NCI-H2081 treated with DMSO at 0.1 percent for 48 hours (cell line): ENCODE measurements at places on chromosomes 4 and X.

- DNase-seq, result no peak
These were observed 519.1 kb downstream of the IQCM start for GRCh38 chr4:149296503-149296902.

- no peak for DNase-seq
These were observed 167.1 kb downstream of the RAPGEF2 start for GRCh38 chr4:159269956-159270355.

- DNase-seq, result no peak
These were observed 543.8 kb upstream of the DIAPH2 start for GRCh38 chrX:96140796-96141195.

DNA sequence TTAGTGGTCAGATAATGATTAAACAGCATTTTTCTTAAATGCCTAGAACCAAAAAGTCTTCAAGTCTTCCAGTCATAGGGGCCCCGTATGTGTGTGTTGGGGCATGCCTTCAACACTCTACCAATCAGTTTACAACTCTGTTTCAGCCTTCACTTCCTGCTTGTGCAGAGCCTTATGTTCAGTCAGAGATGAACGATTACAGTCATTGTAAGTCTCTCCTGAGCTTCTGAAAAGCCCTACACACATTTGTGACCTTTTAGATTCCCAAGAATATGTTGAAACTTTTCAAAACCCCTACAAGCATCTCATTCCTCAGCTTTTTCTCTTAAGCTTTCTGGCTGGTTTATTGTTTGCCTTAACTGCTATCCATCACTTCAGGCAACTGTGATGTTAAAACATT is 591.2 kb downstream of the ZNF674 start:
- DNase-seq, result no peak

DNA sequence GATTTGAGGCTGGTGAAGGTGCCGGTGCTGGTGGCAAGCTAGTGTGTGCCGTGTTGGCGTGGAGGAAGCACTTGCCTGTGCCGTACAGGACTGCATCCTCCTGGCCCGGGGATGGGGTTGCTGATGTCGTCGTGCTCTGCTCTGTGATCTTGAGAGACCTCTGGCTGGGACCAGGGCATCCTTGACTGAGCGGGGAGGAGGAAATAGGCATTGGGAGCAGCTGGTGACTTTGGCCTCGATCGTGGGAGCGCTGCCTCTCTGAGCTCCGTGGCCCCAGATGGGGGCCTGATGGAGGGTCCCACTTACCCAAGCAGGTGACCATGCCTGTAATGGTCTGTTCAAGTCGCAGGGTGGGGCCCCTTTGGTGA is 31.5 kb upstream of the CLCN4 start:
- no peak for DNase-seq

GRCh38 chr4:10437735-10438134 is 19.5 kb downstream of the ZNF518B start:
- DNase-seq, result no peak

DNA sequence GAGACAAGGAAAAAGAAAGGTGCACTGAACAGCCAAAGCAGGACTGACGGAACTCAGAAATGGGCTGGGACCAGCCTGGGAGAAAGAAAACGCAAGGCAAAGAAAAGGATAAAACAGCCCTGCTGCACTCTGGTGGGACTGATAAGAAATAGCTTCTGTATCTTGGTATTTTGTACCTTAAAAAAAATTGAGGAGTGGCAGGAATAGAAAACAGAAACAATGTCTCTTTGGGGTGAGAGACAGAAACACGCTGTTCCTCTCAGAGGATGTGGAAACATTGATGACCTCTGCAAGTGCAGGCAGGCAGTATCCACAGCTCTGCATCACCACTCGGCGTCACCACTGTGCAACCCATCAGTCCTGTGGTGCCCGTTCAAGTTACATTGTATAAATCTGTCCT is 152.5 kb upstream of the SPRY1 start:
- no peak for DNase-seq

DNA sequence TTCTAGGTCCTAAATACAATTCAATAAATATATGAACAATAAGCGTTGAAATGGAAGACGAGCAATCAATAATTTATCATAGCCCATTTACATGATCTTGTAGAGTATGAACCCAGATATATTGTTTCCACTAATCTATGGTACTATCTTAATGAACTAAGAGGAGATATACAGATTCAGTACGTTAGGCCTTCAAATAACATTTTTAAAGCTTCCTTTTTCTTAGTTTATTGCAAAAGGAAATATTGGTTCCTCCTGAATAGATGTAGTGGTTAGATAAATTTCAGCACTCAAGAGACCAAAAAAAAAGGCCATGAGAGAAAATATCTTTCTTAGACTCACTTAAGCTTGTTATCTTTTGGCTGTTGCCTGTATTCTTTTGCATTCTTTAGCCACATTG is 147.5 kb upstream of the PITX2 start:
- no peak for DNase-seq

GRCh38 chrX:99242001-99242400 is 1168.1 kb downstream of the PCDH19 start:
- DNase-seq, result no peak

DNA sequence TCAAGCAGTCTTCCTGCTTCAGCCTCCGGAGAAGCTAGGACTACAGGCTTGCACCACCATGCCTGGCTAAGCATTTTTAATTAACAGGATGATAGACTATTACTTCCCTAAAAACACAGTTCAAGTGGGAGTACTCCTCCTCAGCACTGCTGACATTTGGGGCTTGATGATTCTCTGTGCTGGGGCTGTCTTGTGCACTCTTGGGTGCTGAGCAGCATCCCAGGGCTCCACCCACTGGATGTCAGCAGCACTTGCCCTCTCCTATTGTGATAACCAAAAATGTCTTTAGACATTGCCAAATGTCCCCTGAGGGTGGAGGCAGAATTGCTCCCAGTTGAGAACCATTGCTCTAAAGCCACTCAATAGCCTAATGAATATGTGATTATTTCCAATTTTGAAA is 60.4 kb downstream of the CLCN4 start:
- no peak for DNase-seq

DNA sequence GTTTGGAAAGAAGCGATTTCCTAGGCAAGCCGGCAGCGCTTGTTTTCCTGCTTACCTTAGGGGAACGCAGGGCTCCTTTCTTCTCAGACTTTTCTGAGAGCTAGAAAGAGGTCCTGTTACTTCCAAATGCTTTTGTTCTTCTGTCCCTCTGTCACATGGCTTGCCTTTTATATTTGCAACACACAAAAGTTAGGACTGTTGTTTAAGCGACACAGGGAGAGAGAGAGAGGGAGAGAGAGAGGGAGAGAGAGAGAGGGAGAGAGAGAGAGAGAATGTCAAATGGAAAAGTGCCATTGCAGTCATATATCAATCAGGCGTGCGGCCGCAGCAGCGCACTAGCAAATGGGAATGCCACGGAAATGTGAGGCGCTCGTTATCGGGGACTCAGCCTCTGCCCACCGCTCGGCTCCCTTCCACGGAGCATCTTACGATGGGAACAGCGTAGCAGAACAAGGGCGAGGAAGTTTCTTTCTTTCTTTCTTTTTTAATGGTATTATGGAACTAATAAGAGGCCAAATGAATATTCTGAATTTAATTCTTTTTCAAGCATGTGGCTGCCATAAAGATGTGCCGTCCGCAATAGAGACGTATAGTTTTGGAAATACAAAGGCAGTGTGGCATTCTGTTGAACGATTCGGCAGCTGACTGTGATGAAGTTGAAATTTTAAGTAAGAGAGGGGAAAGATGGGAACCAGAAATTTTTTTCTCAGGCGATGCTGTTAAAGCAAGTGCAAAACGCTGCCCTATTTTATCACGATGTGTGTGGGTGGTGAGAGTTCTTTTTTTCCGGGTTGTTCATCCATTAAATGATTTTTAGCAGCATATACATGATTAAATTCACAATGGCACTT is at the start of gene NDP:
TSS of gene NDP (minus strand) at position 142 of the 851 bp plus-strand sequence. CDS start 14,745 bp downstream, outside the sequence.
- no peak for DNase-seq

- DNase-seq, result no peak
These were observed 2108.9 kb upstream of the TENM3 start for GRCh38 chr4:180134091-180134866.

- DNase-seq, result no peak
These were observed 5.9 kb downstream of the IRAK1 start for GRCh38 chrX:154013614-154014360.

DNA sequence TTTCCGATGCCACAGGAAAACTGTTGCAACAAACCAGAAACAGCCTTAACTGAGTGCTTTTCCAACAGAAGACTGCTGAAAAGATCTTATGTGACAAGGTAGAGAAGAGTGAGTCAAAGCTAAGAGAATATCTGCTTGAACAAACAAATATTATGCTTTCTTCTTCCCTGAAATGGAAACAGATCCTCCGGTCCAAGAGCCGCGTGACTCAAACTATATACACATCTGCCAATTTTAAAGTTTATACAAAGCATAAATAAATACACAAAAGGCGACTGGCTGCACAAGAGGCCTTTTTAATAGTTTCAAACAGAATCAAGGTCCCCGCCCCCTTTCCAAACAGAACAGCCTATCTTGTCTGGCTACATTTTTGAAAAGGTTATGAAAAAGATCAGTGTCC is 329.7 kb upstream of the F9 start:
- DNase-seq, result no peak

- no peak for DNase-seq
These were observed 138.9 kb upstream of the PTCHD1 start for GRCh38 chrX:23195761-23196160.

DNA sequence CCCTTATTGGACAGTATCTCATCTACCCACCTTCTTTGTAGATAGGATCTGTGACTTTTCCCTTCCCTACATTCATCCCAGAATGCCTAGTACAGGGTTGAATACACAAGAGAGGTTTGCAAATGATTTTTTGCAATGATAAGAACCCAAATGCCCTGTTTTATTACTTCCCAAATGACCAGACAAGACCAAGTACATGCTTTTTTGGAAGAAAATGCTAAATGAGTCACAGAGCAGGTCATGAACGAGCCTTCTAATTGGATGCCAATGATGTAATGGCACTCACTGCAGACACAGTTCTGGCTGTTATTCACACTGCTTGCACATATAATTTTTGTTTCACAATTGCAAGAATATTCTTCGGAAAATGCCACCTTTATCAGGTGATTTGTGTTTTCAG is 17.8 kb upstream of the GABRQ start:
- DNase-seq, result no peak

DNA sequence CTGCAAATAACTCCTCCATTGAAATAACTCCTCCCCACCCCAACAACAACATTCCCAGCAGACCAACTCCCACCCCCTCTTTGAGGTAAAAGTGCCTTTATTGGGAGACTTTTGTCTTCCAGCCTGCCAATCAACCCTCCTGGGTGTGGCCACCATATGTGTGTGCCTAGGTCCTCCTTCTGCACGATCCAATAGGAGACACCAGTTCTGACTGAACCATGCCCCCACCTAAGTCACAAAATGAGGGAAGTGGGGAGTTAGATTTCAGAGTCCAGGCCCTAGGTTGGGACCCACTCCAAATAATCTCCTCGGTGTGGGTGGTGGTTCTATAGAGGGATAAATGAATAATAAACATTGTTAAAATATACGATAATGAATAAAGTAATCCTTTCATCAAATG is 3.0 kb downstream of the PLP2 start:
- no peak for DNase-seq

DNA sequence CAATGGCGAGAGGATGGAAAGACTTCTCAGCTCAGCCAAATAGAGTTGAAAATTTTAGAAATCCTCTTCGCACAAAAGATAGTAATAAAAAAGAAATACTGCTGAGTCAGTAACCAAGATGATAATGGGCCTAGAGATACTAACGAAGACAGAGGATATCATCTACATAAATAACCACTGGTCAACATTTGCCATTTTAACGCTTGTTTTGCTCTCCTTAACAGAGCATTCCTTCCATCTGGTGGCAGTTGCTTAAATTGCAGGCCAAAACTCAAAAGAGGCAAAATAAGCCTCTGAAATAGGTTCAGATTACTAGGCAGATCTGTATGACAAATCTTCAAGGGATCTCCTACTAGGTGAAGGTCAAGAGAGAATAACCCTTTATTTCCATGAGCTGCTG is 51.7 kb upstream of the MCF2 start:
- DNase-seq, result no peak
